ENCODE measurements at places on chromosomes 12 and 14.

DNA sequence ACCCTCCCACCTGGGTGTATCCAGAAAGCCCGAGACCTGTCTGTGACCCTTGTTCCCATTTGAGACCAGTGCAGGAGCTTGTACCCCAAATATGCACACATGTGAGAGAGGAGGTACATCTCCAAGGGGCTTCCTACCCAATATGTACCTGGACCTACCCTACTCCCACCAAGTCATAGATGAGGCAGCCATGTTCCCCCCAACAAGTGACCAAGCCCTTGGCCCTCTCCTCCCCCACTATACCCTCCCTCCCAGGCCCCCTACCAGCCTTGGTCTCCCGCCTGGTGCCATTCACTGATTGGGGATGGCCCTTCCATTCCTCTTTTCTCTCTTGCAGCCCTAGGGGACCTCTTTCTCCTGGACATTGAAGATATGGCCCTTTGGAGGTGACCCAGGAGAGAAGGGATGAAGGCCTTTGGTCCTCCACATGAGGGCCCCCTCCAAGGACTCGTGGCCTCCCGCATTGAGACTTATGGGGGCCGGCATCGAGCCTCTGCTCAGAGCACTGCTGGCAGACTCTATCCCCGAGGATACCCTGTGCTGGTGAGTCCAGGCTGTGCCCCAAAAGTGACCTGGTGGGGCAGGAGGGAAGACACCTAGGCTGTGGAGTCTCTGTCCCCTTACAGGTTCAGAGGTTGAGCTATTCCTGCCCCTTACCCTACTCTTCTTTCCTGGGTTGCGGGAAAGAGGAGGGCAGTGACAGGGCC lies 1.5 kb downstream of the PLEKHG6 start:
- no peak for DNase-seq

- no peak for DNase-seq
Observed at GRCh38 chr12:113014565-113014964, 36.2 kb downstream of the OAS2 start.

GRCh38 chr14:78136695-78137094 lies 33.5 kb upstream of the NRXN3 start:
- no peak for DNase-seq

- no peak for DNase-seq
Observed at GRCh38 chr14:67371247-67372148, 11.4 kb downstream of the EIF2S1 start.

GRCh38 chr12:117452112-117452511 lies 90.7 kb upstream of the NOS1 start:
- DNase-seq: no peak

- DNase-seq: no peak
Observed at GRCh38 chr14:53047307-53048069, 96.6 kb upstream of the FERMT2 start.

- DNase-seq: no peak
Observed at GRCh38 chr12:46786774-46787173, 39.0 kb downstream of the SLC38A4 start.

DNA sequence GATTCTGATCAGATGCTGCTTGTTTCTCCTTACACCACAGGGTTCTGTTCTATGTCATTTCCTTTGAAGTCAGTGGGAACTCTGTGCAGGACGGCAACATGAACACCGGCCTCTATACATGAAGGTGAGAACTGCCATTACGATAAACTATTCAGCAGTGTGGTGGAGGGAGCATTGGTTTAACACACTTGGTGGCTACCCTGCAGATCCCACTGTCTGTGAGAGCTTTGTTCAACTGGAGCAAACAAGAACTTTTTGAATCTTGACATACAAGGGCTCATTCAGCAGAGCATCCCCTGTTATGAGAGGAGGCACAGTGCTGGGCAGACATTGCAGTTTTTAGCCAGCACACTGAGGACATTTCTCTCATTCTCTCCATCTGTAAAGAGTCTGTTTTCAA lies 10.7 kb upstream of the FRS2 start:
- no peak for DNase-seq

GRCh38 chr12:104569346-104570173 lies 112.8 kb downstream of the CHST11 start:
- DNase-seq: peak; percentile 36

- DNase-seq: no peak
Observed at GRCh38 chr14:93212432-93212831, 5.4 kb downstream of the UBR7 start.

DNA sequence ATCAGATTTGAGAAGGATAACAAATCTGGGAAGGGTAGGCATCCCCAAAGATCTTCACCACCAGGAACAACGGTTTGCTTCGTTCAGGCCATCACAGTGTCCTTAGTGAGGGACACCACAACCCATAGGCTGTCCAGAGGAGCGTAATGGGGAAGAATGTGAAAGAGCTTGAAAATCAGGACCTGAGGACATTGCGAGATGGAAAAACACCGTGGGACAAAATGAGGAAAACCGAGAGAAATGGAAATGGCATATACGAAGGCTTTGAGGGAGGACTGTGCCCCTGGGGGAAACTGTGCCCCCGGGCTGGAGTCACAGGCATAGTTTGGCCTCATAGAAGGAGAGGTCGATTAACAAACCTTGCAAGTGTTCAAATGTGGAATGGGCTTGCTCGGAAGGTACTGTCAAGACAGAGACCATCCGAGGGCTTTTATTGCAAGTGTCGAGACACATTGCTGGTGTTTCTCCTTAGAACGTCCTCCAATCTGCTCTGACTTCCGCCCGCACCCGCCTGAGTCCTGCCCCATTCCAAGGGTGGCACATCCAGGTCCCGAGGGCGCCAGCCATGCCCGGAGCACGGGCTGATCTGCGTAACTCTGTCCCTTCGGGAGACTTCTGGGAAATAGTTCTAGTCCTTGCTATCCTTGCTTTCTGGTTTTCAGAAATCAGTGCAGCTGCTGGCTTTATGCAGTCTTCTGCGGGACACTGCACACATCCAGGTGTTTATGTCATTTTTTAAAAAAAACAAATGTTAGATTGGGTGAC lies 885 bp upstream of the PALS1 start:
- peak; percentile 35 for DNase-seq

DNA sequence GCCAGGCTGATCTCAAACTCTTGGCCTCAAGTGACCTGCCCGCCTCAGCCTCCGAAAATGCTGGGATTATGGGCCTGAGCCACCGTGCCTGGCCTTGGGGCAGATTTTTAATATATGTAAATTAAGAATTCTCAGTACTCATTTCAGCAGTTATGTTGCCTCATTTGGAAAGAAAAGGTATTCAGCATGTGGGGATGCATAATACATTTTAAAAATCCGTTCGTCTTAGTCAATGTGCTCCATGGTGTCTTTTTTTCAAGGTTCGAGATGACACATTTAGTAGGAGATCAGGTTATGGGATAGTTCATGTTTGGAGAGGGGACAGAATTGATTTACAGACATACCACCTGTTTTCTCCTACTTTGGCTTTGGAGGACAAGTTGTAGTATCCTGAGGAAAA lies 10.2 kb downstream of the SYNE2 start:
- DNase-seq: no peak

DNA sequence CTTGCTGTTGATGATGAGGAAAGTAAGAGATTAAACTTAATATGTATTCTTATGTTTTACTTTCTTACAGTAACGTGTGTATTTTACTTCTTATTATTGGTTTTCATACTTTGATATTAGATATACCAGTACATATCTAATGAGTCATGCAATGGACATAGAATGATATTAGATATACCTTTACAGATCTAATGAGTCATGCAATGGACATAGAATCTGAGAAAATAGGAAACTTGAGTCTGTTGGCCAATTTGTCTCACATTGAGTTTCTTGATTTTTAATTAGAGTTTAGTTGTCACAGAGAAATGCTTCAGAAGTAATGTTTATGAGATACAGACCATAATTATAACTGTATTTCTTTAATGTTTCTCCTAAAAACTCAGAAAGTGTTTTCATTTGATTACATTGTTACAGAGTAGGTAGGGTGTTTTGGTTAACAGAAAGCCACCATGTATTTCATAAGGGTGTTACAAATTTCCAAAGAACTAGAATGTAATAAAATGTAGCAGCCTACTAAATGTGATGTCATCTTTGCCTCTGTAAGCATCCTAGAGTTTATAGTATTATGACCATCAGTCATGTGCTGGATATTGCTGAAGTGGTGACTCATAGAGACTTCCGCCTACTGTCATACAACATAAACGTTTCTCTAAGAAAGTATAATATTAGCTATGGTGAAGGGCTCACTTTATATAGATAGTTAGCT lies 3.0 kb downstream of the GAS2L3 start:
- DNase-seq: no peak

DNA sequence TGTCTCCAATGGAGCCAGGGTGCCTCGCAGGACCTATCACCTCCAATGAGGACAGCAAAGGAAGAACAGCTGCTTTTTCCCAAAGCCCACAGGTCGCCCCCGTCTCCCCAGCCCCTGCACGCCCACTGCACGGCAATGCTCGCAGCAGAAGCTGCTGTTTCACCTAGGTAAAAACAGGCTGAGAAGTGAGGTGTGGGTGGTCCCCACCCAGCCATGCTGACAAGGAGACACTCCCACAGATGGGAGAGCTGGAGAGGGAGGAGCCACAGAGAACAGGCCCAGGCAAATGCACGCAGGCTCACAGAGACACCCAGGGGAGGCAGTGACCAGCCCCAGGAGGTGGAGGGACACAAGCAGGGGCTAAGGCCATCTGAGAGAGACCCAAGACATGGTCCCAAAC lies 10.4 kb downstream of the CFAP73 start:
- DNase-seq: no peak

GRCh38 chr12:61107118-61107517 lies 1153.1 kb upstream of the USP15 start:
- DNase-seq: no peak

DNA sequence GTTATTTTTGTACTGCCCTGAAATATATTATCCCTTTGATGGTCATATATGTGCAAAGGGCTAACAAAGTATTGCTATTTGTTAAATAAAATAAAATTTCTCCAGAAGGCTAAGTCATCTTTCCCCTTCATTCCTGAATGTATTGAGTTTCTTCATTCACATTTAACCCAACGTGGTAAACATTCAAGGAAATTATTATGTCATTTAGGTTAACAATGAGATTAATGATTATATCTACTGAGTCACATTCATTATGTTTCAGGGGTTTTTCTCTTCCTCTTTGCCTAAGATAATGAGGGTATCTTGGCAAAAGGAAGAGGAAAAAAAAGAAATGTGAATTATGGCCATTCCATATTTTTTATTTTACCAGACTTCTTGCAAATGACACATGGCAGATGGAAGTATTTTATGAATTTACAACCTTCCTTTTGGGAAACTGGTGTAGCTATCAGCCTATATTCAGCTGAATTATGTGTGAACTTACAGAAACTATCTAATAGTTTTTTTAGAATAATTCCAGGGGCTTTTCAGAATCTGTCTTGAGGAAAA lies 27.2 kb downstream of the TSPAN8 start:
- DNase-seq: no peak

- DNase-seq: no peak
Observed at GRCh38 chr14:25136811-25137210, 86.9 kb upstream of the STXBP6 start.

- no peak for DNase-seq
Observed at GRCh38 chr12:84561351-84561750, 351.2 kb downstream of the SLC6A15 start.

DNA sequence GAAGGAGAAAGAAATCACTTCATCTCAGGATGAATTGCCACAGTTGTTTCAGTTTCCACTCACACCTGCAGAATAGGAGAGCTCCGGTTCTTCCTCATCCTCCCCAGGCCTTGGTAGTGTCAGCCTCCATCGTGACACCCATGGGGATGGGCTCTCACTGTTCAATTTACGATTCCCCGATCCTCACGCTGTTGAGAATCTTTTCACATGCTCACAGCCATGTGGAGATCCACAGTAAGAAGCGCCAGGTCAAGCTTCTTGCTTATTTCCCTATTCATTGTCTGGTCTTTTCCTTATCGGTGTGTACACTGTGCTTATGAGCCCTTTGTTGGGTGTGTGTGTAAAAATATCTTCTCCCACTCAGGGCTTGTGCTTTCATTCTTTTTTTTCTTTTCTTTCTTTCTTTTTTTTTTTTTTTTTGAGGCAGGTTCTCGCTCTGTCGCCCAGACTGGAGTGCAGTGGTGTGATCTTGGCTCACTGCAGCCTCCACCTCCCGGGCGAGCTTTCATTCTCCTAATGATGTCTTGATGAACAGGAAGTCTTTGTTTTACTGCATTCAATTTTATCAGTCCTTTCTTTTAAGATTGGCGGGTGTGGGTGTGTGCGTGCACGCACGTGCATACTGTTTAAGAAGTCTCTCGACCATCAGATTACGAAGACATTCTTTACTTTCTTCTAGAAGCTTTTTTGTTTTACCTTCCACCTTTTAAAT lies 21.5 kb downstream of the RIN3 start:
- peak; percentile 64 for DNase-seq

- no peak for DNase-seq
Observed at GRCh38 chr12:52214421-52214802, 18.6 kb upstream of the KRT7 start.
